ENCODE measurements at places on chromosomes 3 and 15. TPM values are rescaled to one million over a fixed set of nuclear protein-coding genes. Genes with fewer than 3 reads are reported as not detected.

OR5K2 gene
- total RNA-seq, result not detected

ZIC4 gene
- not detected for total RNA-seq

LRRC2 gene
- total RNA-seq, result 3.9 TPM

GPR62 gene
- 0.34 TPM for total RNA-seq

NOX5 gene
- total RNA-seq, result 0.21 TPM

LAMB2 gene
- total RNA-seq, result 588 TPM

TIMP4 gene
- total RNA-seq, result 5.3 TPM

CAPN7 gene
- 39.2 TPM for total RNA-seq

PPP1R2 gene
- total RNA-seq, result 248 TPM

GOLGA8H gene
- not detected for total RNA-seq

SKOR1 gene
- total RNA-seq, result 1.7 TPM

TGM5 gene
- not detected for total RNA-seq
